ENCODE measurements at places on chromosomes 4 and X.

- DNase-seq, result no peak
Measured at GRCh38 chr4:75056277-75056676, 123.4 kb downstream of the PARM1 start.

DNA sequence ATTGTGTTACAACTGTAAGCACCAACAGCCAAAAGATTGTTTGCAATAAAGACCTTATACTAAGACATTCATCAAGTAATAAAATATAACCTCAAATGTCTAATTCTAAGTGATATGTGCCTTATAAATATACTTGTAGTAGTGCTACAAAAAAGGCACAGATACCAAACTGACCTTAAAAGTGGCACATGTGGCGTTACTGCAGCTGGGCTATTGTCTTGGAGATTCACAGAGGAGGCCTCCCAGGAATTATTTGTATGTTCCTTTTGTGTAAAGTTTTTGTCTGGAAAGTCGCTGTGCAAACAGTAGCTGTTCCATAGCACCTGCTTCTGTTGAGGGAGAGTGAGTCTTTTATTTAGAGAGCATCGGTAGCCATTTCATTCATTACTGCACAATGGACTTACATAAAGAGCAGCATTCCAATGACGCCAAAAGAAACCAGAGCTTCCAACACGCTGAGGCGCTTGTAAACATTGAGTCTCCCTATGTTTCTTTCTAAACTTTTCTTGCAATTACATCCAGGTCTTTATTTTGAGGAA is 143.7 kb downstream of the RPA4 start:
- no peak for DNase-seq

- DNase-seq, result no peak
Measured at GRCh38 chr4:54556051-54556450, 101.7 kb upstream of the KIT start.

GRCh38 chr4:90113881-90114457 is 13.2 kb upstream of the CCSER1 start:
- no peak for DNase-seq

DNA sequence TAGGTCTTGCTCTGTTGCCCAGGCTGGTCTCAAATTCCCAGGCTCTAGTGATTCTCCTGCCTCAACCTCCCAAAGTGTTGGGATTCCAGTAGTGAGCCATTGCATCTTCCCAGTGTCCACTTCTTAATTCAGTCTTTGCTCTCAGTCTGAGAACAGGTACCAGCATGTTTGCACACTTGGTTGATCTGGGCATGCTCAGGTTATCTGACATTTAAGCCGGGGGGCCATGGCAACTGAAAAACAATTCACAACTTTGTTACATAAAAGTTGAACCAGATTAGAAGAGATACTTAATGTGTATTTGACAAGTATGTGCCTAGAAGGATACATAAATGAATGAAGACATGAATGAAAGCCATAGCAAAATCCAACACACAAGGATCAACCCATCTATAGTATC is 39.0 kb downstream of the FGFBP1 start:
- no peak for DNase-seq

DNA sequence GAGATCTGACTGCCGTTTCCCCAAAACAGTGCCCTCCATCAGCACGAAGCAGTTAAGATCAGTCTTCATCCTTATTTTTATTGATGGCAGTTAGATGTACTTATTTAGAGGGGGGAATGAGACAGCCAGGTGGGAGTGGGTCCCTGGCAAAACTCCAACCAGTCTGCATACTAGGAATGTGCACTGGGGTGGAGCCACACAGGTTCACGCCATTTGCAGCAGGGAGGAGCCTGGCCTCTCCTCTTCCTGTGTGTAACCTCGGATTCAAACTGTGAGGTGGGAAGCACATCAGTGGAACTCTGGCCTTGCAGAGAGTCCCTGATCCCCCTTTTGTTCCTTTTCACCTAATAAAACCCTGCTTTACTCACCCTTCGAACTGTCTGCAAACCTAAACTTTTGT is 987.7 kb upstream of the GRIA3 start:
- DNase-seq, result no peak

DNA sequence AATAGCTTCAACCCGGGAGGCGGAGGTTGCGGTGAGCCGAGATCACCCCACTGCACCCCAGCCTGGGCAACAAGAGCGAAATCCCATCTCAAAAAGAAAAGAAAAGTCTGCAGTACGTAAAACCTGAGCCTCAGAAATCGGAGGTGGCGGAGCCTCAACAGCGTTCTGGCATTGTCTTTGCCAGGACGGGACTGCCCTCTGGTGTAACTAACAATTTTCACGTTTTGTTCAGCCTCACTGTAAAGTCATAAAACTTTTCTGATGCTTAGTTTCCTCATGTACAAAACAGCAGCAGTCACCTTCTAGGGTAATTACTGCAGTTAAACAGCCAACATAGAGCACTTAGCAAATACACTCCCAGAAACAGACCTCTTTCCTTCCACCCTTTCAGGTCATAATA is 121.7 kb downstream of the RBM47 start:
- DNase-seq, result no peak
